ENCODE measurements at places on chromosomes 1 and 21. TPM values are rescaled to one million over a fixed set of nuclear protein-coding genes. Genes with fewer than 3 reads are reported as not detected.
A peak's percentile ranks its signal among the peaks of the same experiment; 100 is the strongest.

- H3K4me3 ChIP-seq = no peak overlapping the region
- no peak overlapping the region for H3K27ac ChIP-seq
- H3K36me3 ChIP-seq = no peaks in the 10 kb centered on the region
- peaks cover 34% of the 10 kb centered on the region for H3K27me3 ChIP-seq
Observed at GRCh38 chr1:147700042-147701006, 30.0 kb upstream of the ACP6 start.

DNA sequence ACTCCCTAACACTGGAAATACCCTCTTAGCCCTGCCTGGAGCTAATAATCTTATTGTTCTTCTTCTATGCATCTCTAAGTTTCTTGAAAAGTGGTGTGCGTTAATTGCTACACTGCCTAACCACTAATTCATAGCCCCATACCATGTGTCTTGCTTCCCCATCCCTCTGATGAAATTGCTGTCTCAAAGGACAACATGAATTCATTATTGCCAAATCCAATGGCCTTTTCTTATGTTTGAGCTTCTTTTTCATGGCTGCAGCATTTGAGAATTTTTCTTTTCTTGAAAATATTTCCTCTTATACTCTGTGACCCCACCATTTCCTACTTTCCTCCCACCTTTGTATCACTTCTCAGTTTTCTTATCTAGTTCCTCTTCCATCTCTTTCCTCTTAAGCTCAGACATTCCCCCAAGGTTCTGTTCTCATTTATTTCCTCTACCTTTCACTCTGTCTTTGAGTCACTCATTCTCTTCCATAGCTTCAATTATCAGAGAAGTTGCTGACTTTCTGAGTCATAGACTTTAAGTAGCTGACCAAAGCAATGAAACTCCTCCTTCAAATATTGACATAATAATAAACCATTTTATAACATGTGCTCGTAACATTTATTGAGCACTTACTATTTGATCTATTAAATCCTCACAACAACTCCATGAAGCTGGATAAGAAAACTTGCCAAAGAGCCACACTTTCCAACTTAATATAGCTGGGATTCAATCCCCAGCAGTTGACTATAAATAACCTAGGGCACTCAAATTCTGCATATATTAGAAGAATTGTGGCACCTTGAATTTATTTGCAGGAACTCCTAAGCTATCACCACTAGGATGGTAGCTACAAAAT, 35.5 kb upstream of the ATP6V1G3 start:
- H3K36me3 ChIP-seq = no peaks in the 10 kb centered on the region
- H3K4me3 ChIP-seq = no peak overlapping the region
- H3K4me1 ChIP-seq = peaks cover 8% of the 10 kb centered on the region
- no peak for DNase-seq
- H3K27ac ChIP-seq = no peak overlapping the region
- no peaks in the 10 kb centered on the region for H3K27me3 ChIP-seq

DNA sequence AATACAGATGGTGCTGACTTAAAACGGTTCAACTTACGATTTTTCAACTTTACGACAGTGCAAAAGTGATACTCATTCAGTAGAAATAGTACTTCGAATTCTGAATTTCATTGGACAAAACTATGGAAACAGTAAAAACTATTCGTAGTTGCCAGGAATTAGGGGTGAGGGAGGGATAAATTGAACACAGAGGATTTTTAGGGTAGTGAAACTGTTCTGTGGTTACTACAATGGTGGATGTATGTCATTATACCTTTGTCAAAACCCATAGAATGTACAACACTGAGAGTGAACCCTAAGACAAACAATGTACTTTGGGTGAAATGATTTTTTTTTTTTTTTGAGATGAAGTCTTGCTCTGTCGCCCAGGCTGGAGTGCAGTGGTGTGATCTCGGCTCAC, 7.5 kb downstream of the DDR2 start:
- no peaks in the 10 kb centered on the region for H3K4me1 ChIP-seq
- no peak overlapping the region for H3K27ac ChIP-seq
- H3K27me3 ChIP-seq = peaks cover 12% of the 10 kb centered on the region
- no peak overlapping the region for H3K4me3 ChIP-seq

- H3K36me3 ChIP-seq = no peaks in the 10 kb centered on the region
- H3K27me3 ChIP-seq = no peaks in the 10 kb centered on the region
- no peak overlapping the region for H3K4me3 ChIP-seq
- no peaks in the 10 kb centered on the region for H3K4me1 ChIP-seq
Observed at GRCh38 chr1:95517506-95517905, 283.5 kb downstream of the RWDD3 start.

DNA sequence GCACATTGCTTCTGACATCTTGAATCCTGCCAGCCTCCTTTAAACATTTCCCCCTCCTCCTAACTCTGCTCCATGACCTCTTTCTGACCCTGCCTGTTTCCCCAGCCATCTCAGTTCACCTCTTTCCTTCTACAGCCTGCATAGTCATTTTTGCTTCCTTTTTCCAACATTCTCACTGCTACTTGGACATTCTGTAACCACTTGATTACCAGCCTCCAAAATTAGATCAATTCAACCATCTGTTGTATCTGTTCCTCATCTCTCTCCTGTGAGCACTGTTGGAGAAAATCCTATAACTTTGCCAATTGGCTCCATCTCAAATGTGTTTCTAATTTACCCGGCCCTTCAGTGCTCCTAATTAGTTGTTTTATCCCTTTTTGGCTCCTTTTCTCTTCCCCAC, 27.5 kb upstream of the GPR88 start:
- DNase-seq = no peak
- H3K4me1 ChIP-seq = no peaks in the 10 kb centered on the region
- no peak overlapping the region for H3K4me3 ChIP-seq

DNA sequence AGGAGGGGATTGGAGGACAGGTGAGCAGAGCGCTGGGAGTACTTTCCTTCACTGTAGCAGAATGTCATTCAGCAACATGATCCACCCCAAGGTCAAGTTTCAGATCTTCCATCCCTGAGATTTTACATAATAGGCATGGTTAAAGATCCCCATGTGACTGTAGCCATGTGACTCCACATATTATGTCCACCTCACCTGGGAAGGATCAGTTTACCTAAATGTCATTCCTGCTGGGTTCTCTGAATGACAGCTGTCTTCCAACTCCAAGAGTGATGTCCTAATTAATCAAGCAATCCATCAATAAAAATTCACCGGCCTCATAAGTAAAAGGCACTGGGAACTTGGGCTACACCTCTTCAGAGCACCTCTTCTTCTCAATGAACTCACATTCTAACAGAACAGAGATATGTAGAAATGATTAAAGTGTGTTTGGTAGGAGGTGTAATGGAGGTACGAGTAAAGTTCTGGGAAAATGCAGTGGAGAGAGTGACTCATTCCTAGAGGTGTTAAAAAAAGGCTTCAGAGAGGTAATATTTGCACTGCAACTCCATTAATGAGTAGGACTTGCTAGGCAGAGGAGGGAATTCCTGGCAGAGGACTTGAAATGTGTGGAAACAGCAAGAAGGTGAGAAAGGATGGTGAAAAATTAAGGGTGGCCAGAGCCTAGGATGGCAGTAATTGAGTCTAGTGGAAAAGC, 22.2 kb upstream of the MAPKAPK2 start:
- no peak for DNase-seq
- peaks cover 24% of the 10 kb centered on the region for H3K27me3 ChIP-seq
- peaks cover 27% of the 10 kb centered on the region for H3K4me1 ChIP-seq
- no peaks in the 10 kb centered on the region for H3K36me3 ChIP-seq

GRCh38 chr21:42404539-42404938, 837 bp downstream of the UBASH3A start:
- H3K4me1 ChIP-seq = peaks cover 40% of the 10 kb centered on the region
- H3K4me3 ChIP-seq = peak overlapping the region; percentile 93
- no peaks in the 10 kb centered on the region for H3K27me3 ChIP-seq
- peak overlapping the region; percentile 90 for H3K27ac ChIP-seq

- no peak for DNase-seq
- no peak overlapping the region for H3K27ac ChIP-seq
- no peaks in the 10 kb centered on the region for H3K27me3 ChIP-seq
- H3K36me3 ChIP-seq = no peaks in the 10 kb centered on the region
- H3K4me3 ChIP-seq = no peak overlapping the region
Observed at GRCh38 chr1:57272150-57272549, 151.7 kb downstream of the DAB1 start.

DNA sequence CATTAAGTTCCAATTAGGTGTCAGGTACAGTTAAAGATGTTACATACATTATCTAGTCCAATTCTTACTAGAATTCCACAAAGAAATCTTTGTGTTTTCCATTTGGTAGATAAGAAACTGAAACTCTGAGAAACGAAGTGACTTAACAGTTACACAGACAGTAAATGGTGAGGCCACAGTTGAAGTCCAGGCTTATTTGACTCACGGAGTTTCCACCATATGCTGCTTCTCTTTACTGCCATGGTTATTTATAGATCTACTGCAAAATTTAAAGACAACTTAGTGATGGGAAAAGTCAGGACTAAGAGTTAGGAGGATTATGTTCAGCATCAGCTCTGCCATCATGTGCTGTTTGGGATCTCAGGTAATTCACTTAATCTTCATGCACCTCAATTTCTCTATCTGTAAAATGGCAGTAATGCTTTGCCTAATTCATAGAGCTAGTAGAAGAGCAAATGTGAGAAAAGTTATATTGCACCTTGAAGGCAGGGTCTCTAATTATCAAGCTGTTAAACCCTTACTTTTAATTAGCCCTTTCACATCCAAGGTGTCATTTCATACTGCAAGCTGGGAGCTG, 26.2 kb upstream of the SAMSN1 start:
- H3K4me3 ChIP-seq = no peak overlapping the region
- peaks cover 37% of the 10 kb centered on the region for H3K36me3 ChIP-seq
- peak overlapping the region; percentile 90 for H3K27ac ChIP-seq

GRCh38 chr1:172167796-172168596, 252.5 kb upstream of the C1orf105 start:
- no peak overlapping the region for H3K27ac ChIP-seq
- no peak overlapping the region for H3K4me3 ChIP-seq
- H3K36me3 ChIP-seq = no peaks in the 10 kb centered on the region
- H3K27me3 ChIP-seq = peaks cover 1% of the 10 kb centered on the region
- DNase-seq = no peak

GRCh38 chr1:206581571-206581981, 30.7 kb downstream of the EIF2D start:
- H3K27ac ChIP-seq = peak overlapping the region; percentile 98
- no peak for DNase-seq
- H3K4me3 ChIP-seq = peak overlapping the region; percentile 79
- peaks cover 95% of the 10 kb centered on the region for H3K36me3 ChIP-seq
- H3K27me3 ChIP-seq = no peaks in the 10 kb centered on the region
- H3K4me1 ChIP-seq = peaks cover 83% of the 10 kb centered on the region

DNA sequence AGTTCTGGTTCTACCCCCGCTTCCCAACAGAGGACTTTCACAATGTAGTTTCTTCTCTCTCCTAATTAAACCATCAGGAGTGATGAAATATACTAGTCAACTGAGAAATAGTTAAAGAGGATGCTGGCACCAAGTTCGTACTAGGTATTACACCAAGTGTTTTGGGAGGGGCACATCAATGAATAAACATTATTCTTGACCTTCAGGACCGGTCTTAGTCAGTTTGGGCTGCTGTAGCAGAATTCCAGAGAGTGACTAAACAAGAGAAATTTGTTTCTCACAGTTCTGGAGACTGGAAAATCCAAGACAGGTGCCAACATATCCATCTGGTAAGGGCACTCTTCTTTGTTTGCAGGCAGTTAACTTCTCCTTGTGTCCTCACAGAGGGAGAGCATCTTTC, 103.8 kb downstream of the SPATA17 start:
- H3K36me3 ChIP-seq = no peaks in the 10 kb centered on the region
- no peak for DNase-seq
- H3K4me1 ChIP-seq = no peaks in the 10 kb centered on the region
- H3K27ac ChIP-seq = no peak overlapping the region
- H3K4me3 ChIP-seq = no peak overlapping the region

DNA sequence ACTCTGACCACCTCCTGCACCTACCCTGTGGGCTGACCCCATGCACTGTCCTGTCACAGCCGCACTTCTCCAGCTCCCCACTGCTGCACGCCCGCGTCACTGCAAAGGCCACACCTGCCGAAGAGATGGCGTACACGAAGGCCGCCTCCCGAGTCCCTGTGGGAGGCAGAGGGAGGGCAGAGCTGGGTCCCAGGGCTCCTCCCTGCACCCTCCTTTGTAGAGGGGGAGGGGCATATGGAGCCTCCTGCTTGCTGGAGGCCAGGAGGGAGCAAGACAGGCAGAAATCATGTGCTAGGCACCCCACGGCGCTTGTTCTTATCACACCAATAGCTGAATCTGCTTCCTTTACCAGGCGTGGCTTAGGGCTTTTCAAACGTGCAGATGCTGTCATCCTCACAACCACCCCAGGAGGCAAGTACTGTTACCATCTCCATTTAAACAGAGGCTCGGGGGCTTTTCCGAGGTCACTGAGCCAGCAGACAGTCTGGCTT, 21.4 kb downstream of the WNT4 start:
- H3K36me3 ChIP-seq = peaks cover 5% of the 10 kb centered on the region
- no peak overlapping the region for H3K4me3 ChIP-seq
- H3K4me1 ChIP-seq = peaks cover 4% of the 10 kb centered on the region
- H3K27ac ChIP-seq = no peak overlapping the region
- DNase-seq = no peak

DNA sequence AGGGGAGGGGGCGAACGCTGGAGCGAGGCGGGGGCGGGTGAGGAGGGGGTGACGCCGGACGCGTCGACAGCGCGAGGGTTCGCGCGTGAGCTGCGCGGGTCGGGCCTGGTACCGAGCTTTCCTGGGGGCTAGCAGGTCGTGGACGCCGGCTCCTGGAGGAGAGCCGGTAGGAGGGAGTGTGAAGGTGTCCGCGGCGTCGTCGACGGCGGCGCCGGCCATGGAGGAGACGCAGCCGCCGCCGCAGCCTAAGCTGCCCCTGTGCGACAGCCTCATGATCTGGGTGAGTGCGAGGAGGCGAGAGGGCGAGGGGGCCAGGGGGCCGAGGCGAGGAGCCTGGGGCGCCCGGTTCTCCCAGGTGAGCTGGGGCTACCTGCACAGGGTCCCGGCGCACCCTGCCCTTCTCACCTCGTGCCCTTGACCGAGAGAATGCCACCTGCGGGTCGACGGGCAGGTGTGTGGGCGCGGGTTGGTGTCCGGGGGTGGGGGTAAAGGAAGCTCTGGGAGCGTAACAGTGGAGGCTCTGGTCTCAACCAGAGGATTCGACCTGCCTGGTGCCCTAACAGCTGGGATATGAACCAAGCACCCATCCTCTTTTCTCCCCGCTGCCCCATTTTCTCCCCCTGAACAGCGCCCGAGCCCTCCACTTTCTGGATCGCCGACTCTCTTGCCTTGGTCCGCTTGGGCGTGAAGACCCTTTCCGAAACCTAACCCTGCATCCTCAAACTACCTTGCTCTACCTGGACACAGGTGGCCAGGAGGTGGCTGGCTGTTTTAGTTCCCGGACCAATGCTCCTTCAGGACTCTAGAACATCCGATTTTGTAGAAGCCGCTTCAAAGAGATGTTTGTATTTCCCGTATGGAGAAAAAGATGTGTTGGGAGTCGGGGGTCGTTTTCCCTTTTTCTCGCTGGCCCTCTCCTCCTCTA, at the start of gene HOOK1:
Gene HOOK1 (plus strand): TSS at position 49 of the 925 bp plus-strand sequence. CDS start 169 bp downstream, at position 218.
- peaks cover 3% of the 10 kb centered on the region for H3K4me1 ChIP-seq
- H3K27me3 ChIP-seq = peaks cover 10% of the 10 kb centered on the region
- H3K27ac ChIP-seq = no peak within 1 kb of the TSS
- H3K4me3 ChIP-seq = peak within 1 kb of the TSS; percentile 81
- no peak for DNase-seq

The GBP6 gene
- not detected for total RNA-seq

The EPHA8 gene
- not detected for total RNA-seq

The CD1B gene
- total RNA-seq = not detected

The FCRL2 gene
- not detected for total RNA-seq

The ATP6V1G3 gene
- not detected for total RNA-seq

The TRAF5 gene
- 63.8 TPM for total RNA-seq
